ENCODE measurements at places on chromosomes 12 and 14.

- no peak overlapping the region for H3K4me3 ChIP-seq
- H3K27ac ChIP-seq, result no peak overlapping the region
- no peaks in the 10 kb centered on the region for H3K36me3 ChIP-seq
- no peaks in the 10 kb centered on the region for H3K27me3 ChIP-seq
- DNase-seq, result no peak
These were observed 10.3 kb upstream of the MTA1 start for GRCh38 chr14:105409364-105409763.

- peak; percentile 77 for DNase-seq
- peak overlapping the region; percentile 94 for H3K27ac ChIP-seq
- no peaks in the 10 kb centered on the region for H3K27me3 ChIP-seq
- peak overlapping the region; percentile 71 for H3K4me3 ChIP-seq
These were observed 324 bp upstream of the HOXC9 start for GRCh38 chr12:53999559-54000115.

DNA sequence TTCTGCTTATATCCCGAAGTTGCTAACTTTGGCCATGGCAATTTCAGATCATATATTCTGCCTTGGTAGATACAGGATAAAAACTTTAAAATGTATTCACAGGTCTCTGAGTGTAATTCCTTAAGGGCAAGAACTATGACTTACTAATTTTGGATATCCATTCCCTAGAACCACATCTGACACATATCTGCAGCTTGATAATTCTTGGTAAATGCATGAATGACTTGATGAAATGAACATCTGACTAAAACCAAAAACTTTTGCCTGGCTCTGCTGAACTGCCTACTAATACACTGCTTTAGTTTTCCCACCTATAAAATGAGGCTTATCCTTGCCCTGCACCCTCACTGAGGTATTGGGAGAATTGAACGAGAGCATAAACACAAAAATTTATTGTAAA lies 32.2 kb downstream of the SLC25A21 start:
- no peak overlapping the region for H3K27ac ChIP-seq
- H3K4me1 ChIP-seq, result no peaks in the 10 kb centered on the region
- no peaks in the 10 kb centered on the region for H3K27me3 ChIP-seq
- H3K4me3 ChIP-seq, result no peak overlapping the region
- DNase-seq, result no peak
- no peaks in the 10 kb centered on the region for H3K36me3 ChIP-seq

GRCh38 chr14:31283578-31284252 lies 76.1 kb upstream of the HECTD1 start:
- no peak overlapping the region for H3K4me3 ChIP-seq
- DNase-seq, result no peak
- H3K4me1 ChIP-seq, result no peaks in the 10 kb centered on the region
- peak overlapping the region; percentile 34 for H3K27ac ChIP-seq

GRCh38 chr14:104912053-104912452 lies 12.6 kb upstream of the PLD4 start:
- no peak overlapping the region for H3K27ac ChIP-seq
- H3K27me3 ChIP-seq, result peaks cover 1% of the 10 kb centered on the region
- H3K4me1 ChIP-seq, result no peaks in the 10 kb centered on the region
- no peak for DNase-seq
- H3K4me3 ChIP-seq, result no peak overlapping the region

- no peak overlapping the region for H3K4me3 ChIP-seq
- H3K4me1 ChIP-seq, result no peaks in the 10 kb centered on the region
- DNase-seq, result peak; percentile 15
- H3K27ac ChIP-seq, result peak overlapping the region; percentile 55
- H3K27me3 ChIP-seq, result no peaks in the 10 kb centered on the region
- no peaks in the 10 kb centered on the region for H3K36me3 ChIP-seq
These were observed 62.2 kb downstream of the SOX5 start for GRCh38 chr12:23887055-23887835.

Measured in K562 (cell line).